H54 (cell line): ENCODE measurements at places on chromosomes 3 and 15.

DNA sequence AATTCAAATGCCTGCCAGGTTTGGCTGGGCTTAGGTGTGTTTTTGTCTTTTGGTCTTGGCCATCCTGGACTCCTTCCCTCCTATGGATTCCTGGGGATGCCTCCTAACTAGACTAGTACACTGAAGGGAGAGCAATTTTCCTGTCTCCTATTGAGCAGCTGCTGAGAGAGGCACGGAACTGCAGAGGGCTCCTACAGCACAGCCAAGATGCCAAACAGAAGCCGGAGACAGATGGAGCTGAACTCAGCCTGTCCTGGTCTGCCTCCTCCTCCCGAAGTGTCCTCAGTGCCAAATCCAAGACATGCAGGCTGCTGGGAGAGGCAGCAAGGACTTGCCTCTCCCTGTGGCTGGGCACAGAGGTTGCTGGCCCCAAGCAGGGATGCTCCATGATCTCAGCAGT is 256.6 kb upstream of the PROK2 start:
- no peak for DNase-seq

- DNase-seq = no peak
Measured at GRCh38 chr3:128334766-128335165, 131.9 kb downstream of the DNAJB8 start.

DNA sequence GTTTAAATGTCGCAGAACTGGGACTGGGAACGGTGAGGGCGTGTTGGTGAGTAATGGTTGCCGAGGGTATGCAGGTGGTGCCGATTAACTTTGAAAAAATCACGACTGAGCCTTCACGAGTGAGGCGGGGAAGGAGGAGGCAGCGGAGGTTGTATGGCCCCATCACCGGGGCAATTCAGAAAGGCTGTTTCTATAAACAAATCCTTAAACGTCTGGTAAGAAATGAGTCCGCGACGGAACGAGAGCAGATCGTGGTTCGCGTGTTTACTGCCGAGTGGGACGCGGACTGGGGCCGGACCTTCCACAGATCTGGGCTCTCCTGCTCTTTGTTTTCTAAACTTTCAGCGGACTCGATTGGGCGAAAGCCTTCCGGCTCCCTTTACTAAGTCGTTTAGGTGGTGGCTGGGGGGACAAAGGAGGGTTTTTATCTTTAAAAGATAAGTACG is 2.7 kb downstream of the IGF1R start:
- DNase-seq = no peak

DNA sequence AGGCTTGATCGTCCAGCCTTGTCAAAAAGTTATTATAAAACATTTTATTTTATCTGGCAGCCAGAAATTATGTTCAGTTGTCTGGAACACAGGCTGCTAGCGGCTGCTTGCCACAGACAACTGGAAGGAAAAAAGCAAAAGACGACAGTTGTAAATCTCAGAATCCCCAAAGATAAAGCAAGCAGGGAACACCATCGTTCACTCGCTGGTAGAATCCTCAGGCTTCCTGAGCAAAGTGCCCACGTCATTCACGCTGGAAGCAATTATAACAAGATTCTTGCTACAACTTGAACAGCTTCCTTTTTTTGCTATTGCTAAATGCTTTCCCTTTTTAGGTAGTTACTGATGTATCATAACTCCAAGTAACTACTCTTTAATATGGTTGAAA is 33.6 kb downstream of the ADAMTS17 start:
- DNase-seq = no peak

GRCh38 chr3:40719660-40720287 is 195.0 kb downstream of the ZNF621 start:
- no peak for DNase-seq

- DNase-seq = no peak
Measured at GRCh38 chr15:87631775-87632174, 624.8 kb downstream of the NTRK3 start.

- DNase-seq = no peak
Measured at GRCh38 chr15:34808016-34808415, 12.7 kb upstream of the ACTC1 start.

GRCh38 chr15:50675535-50676144 is 11.0 kb downstream of the TRPM7 start:
- no peak for DNase-seq

DNA sequence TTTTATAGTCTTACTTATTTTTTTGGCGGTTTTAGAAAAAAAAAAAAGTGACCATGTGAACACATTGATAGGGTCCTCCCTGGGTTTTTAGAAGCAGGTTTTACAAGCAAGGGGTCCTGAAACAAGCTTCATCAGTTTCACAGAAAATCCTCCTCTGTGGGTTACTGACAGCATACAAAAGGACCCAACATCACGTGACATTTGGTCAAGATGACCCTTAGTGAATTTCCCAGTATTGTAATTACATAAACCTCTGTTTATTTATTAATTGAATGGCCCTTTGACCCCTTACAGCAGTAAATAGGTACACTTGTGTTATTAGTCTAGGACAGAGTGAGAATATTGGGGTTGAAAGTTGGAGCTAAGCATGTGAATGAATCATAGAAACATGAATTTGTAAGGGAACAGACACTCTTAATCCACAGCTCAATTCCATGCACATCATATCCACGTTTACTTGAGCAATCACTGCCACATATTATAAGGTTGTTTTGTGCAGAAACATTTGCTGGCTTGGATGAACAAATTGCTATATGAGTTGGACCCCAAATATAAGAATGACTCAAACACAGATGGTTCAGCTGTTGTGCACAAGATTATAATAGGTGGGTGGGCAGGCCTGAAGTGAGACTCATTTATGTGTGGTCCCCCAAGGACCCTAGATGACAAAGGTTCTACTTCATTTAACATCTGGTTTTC is 137.5 kb downstream of the ZNF385D start:
- DNase-seq = no peak

GRCh38 chr3:46966811-46967210 is 9.7 kb downstream of the CCDC12 start:
- DNase-seq = no peak
